ENCODE measurements at places on chromosomes 12 and 14. TPM values are rescaled to one million over a fixed set of nuclear protein-coding genes. Genes with fewer than 3 reads are reported as not detected.

DNA sequence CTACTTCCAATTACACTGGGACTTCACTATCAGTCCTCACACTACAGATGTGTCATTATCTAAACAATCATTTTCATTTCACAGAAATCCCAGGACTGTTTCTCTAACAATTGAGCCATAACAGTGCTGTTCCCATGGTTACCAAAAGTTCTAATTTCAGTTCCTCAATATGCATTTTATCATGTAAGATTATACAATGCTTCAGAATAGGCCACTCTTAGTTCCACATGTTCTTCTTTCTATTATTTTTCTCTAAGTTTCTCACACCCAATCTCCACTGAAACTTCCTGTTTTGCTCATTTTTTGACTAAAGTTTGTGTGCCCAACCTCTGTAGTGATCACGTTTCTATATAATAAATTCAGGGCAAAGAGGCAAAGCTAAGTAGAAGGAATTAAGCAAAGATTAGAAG lies 185.8 kb downstream of the DUSP6 start:
- H3K4me1 ChIP-seq: no peaks in the 10 kb centered on the region
- H3K27ac ChIP-seq: no peak overlapping the region

DNA sequence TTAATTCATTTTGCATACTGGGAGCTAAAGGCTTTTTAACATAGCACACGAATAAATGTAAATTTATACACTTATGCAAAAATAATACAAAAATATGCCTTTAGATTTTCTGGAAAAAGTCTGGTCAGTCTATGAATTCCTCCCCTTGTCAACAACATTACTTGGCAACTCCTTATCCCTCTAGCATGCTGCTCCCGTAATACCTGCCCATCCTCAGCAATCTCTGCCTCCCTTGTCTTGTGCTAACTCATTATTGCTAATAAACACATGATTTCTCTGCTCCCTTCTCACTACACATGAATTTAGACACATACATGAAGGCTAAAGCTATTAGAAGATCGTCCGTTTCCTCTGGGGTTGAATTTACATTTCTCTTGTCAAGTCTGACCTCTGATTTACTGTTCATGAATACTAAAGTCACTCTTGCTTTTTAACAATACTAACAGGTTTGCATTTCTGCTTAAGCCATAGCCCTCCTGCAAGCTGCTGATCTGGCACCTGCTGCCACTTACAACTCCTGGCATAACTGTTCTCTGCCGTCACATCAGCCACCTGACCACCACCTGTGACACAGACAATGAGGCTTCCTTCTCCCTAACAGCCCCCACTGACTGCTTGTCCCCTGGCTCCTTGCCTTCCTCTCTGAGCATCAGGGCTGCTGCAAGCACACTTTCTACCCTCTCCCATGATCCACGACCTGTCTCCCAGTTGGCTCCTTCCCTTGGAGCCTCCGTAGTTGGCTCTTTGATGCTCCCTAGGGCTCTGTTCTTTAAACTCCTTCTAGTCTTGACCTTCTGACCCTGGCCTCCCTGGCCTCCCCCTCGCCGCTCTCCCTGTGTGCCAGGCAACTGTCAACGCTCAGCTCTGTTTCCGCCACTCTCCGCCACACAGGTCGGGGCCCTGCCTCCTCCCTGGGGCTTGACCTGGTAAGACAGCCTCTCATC lies 177.6 kb downstream of the CALM1 start:
- no peak overlapping the region for H3K4me3 ChIP-seq
- no peaks in the 10 kb centered on the region for H3K4me1 ChIP-seq
- H3K27me3 ChIP-seq: no peaks in the 10 kb centered on the region
- no peaks in the 10 kb centered on the region for H3K36me3 ChIP-seq
- no peak overlapping the region for H3K27ac ChIP-seq

- H3K4me3 ChIP-seq: no peak overlapping the region
- H3K27ac ChIP-seq: no peak overlapping the region
- H3K27me3 ChIP-seq: no peaks in the 10 kb centered on the region
Measured at GRCh38 chr14:68702135-68702534, 90.7 kb downstream of the ZFP36L1 start.

- no peaks in the 10 kb centered on the region for H3K36me3 ChIP-seq
- H3K4me3 ChIP-seq: no peak overlapping the region
- DNase-seq: no peak
- H3K27me3 ChIP-seq: no peaks in the 10 kb centered on the region
- H3K4me1 ChIP-seq: no peaks in the 10 kb centered on the region
Measured at GRCh38 chr14:52988139-52988538, 37.3 kb upstream of the FERMT2 start.

- H3K27ac ChIP-seq: no peak overlapping the region
- no peaks in the 10 kb centered on the region for H3K36me3 ChIP-seq
- H3K27me3 ChIP-seq: no peaks in the 10 kb centered on the region
- no peak for DNase-seq
- H3K4me3 ChIP-seq: no peak overlapping the region
Measured at GRCh38 chr14:60245380-60246177, 3.4 kb upstream of the PPM1A start.

DNA sequence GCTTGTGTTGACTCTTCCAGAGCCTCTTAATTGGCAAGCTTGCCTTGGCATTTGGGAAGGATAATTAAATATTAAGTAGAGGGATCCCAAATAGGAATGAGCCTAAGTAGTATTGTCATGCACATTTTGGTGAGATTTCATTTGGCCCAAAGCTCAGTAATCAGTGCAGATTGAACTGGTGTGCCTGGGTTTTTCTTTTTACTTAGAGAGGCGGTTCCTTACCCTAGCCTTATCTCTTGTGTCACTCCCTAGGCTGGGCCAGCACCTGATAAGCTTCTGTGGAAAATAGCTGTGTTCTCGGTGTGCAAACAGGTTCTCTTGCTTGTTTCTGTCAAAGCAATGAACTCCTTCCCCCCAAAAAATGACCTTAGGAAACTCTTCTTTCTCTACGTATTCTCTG lies 9.3 kb upstream of the B4GALNT3 start:
- no peak overlapping the region for H3K4me3 ChIP-seq
- no peaks in the 10 kb centered on the region for H3K36me3 ChIP-seq
- no peak for DNase-seq
- no peaks in the 10 kb centered on the region for H3K27me3 ChIP-seq
- H3K4me1 ChIP-seq: no peaks in the 10 kb centered on the region
- no peak overlapping the region for H3K27ac ChIP-seq

DNA sequence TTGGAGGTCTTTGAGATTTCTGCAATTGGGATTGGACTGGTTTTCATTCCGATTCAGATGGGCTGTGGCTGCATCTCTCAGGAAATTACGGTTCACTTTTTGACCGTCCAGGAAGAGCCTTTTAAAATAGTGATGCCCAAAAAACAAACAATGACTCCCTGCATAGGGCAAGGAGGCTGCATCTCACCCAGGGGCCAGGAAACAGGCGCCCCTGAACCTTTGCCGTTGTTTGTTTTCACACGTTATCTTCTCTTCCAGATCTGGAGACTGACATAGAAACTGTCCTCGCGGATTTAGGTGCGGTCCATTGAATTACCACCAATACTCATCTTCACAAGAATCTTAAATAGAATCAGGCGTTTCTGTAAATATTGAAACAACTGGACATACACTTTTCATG lies 66.0 kb downstream of the FLRT2 start:
- no peaks in the 10 kb centered on the region for H3K27me3 ChIP-seq
- DNase-seq: no peak
- no peak overlapping the region for H3K4me3 ChIP-seq
- no peak overlapping the region for H3K27ac ChIP-seq
- H3K36me3 ChIP-seq: no peaks in the 10 kb centered on the region

DNA sequence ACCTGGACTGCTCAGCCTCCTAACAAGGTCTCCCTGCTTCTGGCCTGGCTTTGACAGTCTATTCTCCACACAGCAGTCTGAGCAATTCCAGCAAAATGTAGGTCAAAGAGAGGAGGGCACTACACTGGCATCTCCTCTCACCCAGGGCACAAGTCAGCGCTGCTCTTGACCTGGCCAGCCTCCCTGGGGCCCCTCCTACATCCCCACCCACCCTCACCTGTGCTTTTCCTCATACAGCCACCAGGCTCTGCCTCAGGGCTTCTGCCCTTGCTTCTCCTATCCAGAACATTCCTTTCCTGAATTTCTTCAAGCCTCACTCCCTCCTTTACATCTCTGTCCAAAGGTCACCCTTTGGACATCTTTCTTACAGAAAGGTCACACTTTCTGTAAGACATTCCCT lies 33.7 kb downstream of the GALNT4 start:
- H3K4me1 ChIP-seq: no peaks in the 10 kb centered on the region
- no peak for DNase-seq
- H3K27me3 ChIP-seq: no peaks in the 10 kb centered on the region
- no peak overlapping the region for H3K4me3 ChIP-seq
- H3K27ac ChIP-seq: no peak overlapping the region

- H3K4me1 ChIP-seq: no peaks in the 10 kb centered on the region
- no peak overlapping the region for H3K27ac ChIP-seq
- H3K27me3 ChIP-seq: no peaks in the 10 kb centered on the region
- no peak overlapping the region for H3K4me3 ChIP-seq
Measured at GRCh38 chr12:51401486-51401885, 10.3 kb upstream of the GALNT6 start.

GRCh38 chr12:131921866-131922769 lies 7.0 kb upstream of the PUS1 start:
- no peak for DNase-seq
- H3K4me3 ChIP-seq: no peak overlapping the region
- peaks cover 3% of the 10 kb centered on the region for H3K36me3 ChIP-seq

GRCh38 chr12:115341442-115341841 lies 657.5 kb upstream of the TBX3 start:
- H3K36me3 ChIP-seq: no peaks in the 10 kb centered on the region
- DNase-seq: peak; percentile 88
- H3K4me3 ChIP-seq: no peak overlapping the region

PLEKHG7 gene
- not detected for polyA plus RNA-seq

REM2 gene
- not detected for polyA plus RNA-seq

DNA sequence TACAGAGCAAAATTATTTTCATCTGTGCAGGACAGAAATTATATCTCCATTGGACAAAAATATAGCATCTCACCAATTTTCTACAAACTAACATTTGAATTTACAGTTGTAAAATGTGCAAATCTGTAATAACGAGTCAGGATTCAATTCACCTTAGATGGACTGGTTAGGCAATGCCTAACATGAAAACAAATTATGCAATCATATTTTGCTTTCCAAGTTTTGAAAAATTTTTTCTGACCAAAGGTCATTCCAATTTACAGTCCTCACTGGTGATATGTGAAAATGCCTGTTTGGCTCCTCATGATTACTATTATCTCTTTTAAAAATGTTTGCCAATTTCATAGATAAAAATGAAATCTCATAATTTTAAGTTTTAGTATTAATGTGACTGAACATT lies 6.5 kb upstream of the CPM start:
- no peaks in the 10 kb centered on the region for H3K4me1 ChIP-seq
- DNase-seq: no peak
- no peaks in the 10 kb centered on the region for H3K27me3 ChIP-seq

GRCh38 chr12:14278294-14278953 lies 87.1 kb upstream of the ATF7IP start:
- no peaks in the 10 kb centered on the region for H3K36me3 ChIP-seq
- no peak overlapping the region for H3K27ac ChIP-seq
- no peaks in the 10 kb centered on the region for H3K4me1 ChIP-seq
- H3K4me3 ChIP-seq: no peak overlapping the region
- H3K27me3 ChIP-seq: no peaks in the 10 kb centered on the region
- no peak for DNase-seq

- DNase-seq: no peak
- no peaks in the 10 kb centered on the region for H3K4me1 ChIP-seq
- no peak overlapping the region for H3K27ac ChIP-seq
- H3K4me3 ChIP-seq: no peak overlapping the region
- H3K27me3 ChIP-seq: no peaks in the 10 kb centered on the region
Measured at GRCh38 chr14:50452979-50453705, 56.5 kb upstream of the CDKL1 start.

HOXC10 gene
- polyA plus RNA-seq: not detected

- no peaks in the 10 kb centered on the region for H3K36me3 ChIP-seq
- no peak for DNase-seq
- H3K27ac ChIP-seq: peak overlapping the region; percentile 48
- H3K27me3 ChIP-seq: no peaks in the 10 kb centered on the region
- H3K4me3 ChIP-seq: no peak overlapping the region
Measured at GRCh38 chr14:52923902-52924575, 26.8 kb downstream of the FERMT2 start.

DNA sequence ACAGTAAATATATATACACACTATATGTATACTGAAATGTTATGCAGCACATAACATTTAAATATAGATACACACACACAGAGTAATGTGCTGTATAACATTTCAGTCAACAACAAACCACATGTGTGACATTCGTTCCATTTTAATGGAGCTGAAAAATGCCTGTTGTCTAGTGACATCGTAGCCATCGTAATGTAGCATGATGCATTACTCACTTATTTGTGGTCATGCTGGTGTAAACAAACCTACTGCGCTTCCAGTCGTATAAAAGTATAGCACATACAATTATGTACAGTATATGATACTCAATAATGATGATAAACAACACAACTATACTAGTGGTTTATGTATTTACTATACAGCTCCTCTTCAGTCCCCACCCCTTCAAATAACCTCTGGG lies 119.0 kb upstream of the SLC38A4 start:
- H3K27ac ChIP-seq: no peak overlapping the region
- DNase-seq: no peak
- no peaks in the 10 kb centered on the region for H3K27me3 ChIP-seq
- no peaks in the 10 kb centered on the region for H3K4me1 ChIP-seq
- no peaks in the 10 kb centered on the region for H3K36me3 ChIP-seq

DNA sequence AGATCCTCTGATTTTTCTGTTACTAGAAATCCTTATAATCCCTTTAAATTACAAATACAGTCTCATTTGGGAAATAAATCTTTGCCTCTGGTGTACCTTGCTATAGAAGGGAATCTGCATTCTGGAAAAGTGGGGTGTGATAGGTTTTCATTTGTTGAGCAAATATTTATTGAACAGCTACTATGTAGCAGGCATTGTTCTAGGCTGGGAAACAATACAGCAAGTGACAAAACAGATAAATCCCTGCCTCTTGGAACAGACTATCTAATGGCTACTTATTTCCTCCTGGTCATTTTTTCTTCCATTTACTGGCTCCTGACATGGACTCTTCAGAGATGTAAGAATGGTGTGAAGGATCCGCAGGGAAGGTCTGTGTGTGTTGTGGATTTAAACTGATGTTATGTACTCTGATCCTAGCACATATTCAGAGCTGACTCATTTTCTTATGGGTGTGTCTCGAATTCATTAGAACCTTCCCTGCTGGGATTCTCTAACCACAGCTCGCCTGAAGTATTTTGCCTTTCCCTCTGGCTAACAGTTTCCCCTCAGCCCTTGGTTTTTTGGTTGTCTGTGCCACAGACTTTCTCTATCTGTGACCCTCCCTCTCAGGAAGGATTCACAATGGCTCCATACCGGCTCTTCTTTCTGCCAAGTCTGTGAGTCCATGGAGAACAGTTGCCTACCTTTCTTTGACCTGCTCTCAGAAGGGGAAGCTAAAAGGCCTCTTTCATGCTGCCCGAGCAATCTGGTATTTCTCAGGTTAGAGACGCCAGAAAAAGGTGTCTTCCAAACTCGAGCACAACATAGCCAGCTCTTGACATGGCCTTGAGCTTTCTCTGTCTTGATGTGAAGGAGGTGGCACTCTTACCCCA lies 53.7 kb downstream of the TMTC2 start:
- H3K36me3 ChIP-seq: no peaks in the 10 kb centered on the region
- H3K4me3 ChIP-seq: no peak overlapping the region
- no peaks in the 10 kb centered on the region for H3K27me3 ChIP-seq
- H3K27ac ChIP-seq: no peak overlapping the region
- H3K4me1 ChIP-seq: no peaks in the 10 kb centered on the region

PLBD1 gene
- 3.0 TPM for polyA plus RNA-seq

RNF31 gene
- polyA plus RNA-seq: 167 TPM

ALDH1L2 gene
- polyA plus RNA-seq: 1.6 TPM

PTGDR gene
- 0.38 TPM for polyA plus RNA-seq
